Stimulated activated CD8-positive, alpha-beta memory T cell treated with anti-CD3 and anti-CD28 coated beads, Interleukin-15, amount 100 ng/mL, for 24 hours (primary cell): ENCODE measurements at places on chromosomes 2 and 18.

GRCh38 chr2:132593171-132593570 lies 76.8 kb downstream of the LYPD1 start:
- DNase-seq, result no peak

DNA sequence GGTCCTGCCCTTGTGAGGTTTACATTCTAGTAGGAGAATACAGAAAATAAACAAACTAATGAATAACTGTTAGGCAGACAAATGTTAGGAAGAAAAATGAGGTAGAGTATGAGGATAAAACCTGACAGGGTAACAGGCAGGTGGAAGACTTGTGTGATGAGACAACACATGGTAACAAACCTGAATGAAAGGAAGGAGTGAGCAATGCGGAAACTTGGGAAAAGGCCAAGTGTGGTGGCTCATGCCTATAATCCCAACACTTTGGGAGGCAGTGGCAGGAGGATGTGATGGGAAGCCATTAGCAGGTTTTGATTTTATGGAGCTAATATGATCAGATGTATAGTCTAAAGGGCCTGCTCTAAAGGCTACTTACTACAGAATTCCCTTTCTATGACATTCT lies 74.2 kb downstream of the INO80D start:
- no peak for DNase-seq

DNA sequence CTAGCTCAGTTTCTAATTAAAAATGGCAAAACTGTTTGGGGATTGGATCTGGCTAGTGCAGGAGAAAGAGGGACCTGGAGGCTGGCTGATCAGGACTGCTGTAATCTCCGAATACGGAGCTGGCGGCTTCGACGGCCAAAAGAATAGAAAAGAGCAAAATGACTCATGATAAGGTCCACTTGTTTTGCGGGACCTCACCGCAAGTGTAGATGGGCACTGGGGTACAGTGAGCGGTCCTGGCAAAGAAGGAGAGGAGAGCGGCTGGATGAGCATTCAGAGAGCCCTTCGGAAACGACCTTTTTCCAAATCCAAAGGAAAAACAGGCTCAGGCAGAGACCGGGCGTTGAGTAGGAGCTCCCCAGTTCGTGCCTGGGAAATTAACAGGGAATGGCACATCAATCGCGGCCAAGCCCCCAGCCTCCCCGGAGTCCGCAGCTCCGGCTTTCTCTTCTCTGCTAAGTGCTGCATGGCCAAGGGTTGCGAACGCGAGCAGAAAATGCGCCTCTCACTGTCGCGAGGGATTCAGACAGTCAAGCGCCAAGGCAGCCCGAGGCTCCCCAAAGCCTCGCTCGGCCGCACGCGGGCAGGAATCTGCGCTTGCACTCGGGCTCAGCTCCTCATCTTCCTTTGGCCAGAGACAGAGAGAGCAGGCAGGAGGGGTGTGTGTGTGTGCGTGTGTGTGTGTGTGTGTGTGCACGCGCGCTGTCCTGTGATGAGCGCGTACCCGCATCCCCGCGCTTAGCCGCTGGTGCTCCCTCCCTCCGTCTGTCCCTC lies 1.8 kb downstream of the DCC start:
- no peak for DNase-seq

DNA sequence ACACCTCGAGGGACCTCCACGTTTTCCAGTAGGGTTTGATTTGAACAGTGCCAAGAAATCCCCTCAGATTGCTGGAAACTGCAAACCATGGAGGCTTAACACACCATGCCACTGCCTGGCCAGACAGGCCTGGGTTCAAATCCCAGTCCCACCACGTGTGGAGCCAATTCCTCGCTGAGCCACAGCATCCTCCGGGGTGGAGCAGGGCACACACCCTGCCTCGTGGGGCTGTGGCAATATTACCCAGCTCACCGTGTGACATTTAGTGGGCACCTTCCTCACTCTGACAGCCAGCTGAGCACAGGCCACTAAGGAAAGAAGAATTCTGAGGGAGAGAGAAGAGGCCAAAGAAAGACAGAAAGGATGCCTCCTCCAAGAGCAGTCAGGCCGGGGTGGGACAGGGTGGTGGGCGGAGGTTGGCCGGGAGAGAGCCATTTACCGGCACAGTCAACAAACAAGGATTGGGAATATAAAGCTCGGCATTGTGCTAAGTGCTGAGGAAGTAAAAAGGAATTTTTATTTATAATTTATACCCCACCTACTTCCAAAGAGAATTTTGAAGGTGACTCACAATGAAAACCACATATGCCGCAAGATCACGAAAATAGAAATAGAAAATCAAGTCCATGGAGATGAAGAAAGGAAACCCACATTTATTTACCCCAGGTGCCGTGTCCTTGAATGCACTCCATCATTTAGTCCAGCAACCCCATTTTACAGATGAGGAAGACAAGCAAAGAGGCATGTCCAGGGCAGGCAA lies 111.5 kb downstream of the MCFD2 start:
- DNase-seq, result no peak

DNA sequence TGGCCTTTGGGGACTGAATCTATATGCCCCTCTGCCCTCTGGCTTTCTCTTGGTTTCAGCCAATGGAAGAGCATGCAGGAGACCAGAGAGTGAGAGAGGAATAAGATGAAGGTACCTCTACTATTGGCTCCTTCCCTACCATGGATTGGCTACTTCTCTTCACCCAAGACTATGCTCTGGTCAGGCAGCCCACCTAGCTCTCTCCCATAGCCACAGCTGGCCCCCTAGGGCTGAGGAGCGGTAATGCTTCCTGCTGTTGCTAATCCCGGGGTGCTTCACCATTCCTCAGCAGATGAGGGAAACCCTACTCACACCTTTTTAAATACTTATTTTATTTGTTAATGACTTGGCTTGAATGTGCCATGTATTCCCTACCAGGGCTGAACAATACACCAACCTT lies 142.4 kb downstream of the MREG start:
- DNase-seq, result no peak

GRCh38 chr2:215397632-215398341 lies 38.1 kb downstream of the FN1 start:
- no peak for DNase-seq

GRCh38 chr2:161228511-161229240 lies 68.4 kb downstream of the TANK start:
- no peak for DNase-seq

- DNase-seq, result no peak
These were observed 18.0 kb downstream of the NMUR1 start for GRCh38 chr2:231512222-231512621.

GRCh38 chr2:212712991-212713390 lies 174.4 kb upstream of the ERBB4 start:
- no peak for DNase-seq

DNA sequence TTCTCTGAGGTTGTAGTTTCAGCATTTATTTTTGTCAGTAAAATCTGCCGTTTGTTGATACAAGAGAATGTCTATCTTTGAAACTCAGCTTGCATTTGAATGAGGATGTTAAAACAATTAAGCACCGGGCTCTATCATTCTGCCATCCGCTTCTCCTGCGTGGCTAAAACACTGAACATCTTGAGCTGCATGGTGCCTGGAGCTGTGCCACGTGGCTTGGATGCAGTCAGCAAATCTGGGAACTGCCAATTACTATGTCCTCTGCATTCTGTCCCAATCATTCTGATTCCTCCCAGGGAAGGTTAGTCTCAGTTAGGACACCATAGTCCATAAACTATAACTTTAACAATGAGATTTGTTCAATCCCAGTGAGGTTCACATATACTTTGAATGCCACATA lies 598.4 kb downstream of the FBXO15 start:
- DNase-seq, result no peak

- no peak for DNase-seq
These were observed 5.6 kb downstream of the QPCT start for GRCh38 chr2:37350034-37350433.

GRCh38 chr2:201441409-201441808 lies 9.8 kb downstream of the TRAK2 start:
- no peak for DNase-seq

DNA sequence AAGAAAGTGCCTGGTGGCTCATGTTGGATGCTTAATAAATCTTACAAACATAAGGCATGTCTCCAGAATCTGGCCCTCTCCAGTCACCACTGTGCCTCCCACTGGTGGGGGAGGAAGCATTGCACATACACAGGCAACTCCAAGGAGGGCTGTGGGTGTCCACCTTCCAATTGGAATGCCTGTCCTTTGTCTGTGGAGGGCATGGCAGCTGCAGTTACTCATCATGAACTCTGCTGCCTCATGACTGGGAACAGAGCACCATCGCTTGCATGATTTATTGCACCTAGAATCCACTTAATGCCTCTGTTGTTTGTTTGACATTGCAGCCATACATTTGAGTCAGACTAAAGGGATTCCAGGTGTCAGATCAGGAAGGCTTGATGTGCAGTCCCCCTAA lies 278.9 kb downstream of the PRKCE start:
- no peak for DNase-seq

DNA sequence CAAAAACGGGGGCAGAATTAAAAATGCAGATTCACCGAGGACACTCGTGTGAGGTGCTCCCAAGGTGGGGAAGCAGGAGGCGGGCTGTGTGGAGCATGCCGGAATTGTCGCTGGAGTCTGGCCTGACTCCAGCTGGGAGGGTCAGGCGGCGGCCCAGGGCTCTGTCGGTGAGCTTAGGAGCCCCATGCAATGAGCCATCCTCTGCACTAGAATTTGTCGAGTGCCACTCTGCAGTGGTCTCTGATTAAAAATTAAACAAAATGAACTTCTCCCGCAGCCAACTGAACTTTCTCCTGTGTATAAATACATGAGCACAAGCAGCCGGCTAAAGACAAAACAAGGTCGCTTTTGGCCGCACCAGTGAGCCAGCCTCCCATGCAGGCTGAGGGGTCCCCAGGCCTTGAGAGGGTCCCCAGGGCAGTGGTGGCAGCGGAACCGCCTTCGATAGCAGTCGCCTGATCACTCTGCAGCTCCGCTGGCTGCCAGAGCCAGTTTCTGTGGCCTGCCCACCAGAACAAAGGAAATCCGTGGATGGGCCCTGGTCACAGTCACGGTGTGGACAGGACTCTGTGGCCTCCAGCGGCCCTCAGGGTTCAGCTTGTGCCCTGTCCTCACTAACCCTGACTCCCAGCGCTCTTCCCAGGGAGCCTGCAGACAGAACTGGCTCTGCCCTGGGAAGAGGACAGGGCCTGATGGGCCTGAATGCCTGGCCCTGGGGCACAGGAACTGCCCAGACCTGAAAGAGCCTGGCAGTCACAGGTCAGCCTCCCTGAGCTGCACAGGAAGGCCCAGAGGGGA lies 201.3 kb downstream of the EIPR1 start:
- no peak for DNase-seq
